Activated T-helper 2 cell treated with anti-CD3 and anti-CD28 coated beads, Interferon-gamma antibody, Interleukin-2, Interleukin-4, amounts not matched to agents 10 μg/mL and 5 μg/mL and 100 μg/mL, durations not matched to agents 14 hours and 24 hours and 36 hours (primary cell): ENCODE measurements at places on chromosomes 13 and 19.

DNA sequence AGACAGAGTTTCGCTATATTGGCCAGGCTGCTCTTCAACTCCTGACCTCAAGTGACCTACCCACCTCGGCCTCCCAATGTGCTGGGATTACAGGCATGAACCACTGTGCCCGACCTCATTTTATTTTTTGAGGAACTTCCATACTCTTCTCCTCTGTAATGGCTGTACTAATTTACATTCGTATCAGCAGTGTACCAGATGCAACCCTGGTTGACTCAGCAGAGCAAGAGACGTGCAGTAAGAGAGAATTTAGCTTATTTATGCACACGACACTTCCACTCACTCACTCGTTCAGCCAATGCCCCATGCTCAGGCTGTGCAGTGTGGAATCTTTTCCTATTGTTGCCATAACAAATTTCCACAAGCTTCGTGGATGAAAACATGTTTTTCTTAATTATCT lies 6.9 kb downstream of the KIR3DL3 start:
- no peaks in the 10 kb centered on the region for H3K36me3 ChIP-seq
- no peak for DNase-seq
- no peaks in the 10 kb centered on the region for H3K4me1 ChIP-seq
- H3K27ac ChIP-seq, result no peak overlapping the region

GRCh38 chr13:53126841-53127245 lies 98.2 kb downstream of the OLFM4 start:
- no peak for DNase-seq
- no peaks in the 10 kb centered on the region for H3K27me3 ChIP-seq
- no peak overlapping the region for H3K4me3 ChIP-seq

GRCh38 chr13:99979453-99980200 lies 2.0 kb upstream of the ZIC2 start:
- no peak for DNase-seq
- H3K27me3 ChIP-seq, result peaks cover 70% of the 10 kb centered on the region
- H3K27ac ChIP-seq, result no peak overlapping the region
- no peak overlapping the region for H3K4me3 ChIP-seq
- H3K36me3 ChIP-seq, result no peaks in the 10 kb centered on the region

DNA sequence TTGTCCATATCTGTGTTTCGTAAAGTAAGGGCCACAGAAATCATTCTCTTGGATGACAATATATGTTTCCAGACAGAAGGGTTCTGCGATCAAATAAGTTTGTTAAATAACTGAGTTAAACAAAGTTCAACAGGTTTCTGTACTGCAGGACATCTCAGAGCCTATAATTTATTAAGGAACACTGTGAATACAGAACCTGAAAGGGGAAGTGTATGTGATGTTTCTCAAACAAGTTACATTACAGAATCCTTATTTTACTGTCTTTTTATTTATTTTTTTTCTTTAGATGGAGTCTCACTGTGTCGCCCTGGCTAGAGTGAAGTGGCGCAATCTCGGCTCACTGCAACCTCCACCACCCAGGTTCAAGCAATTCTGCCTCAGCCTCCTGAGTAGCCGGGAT lies 55.4 kb upstream of the GTF2F2 start:
- no peaks in the 10 kb centered on the region for H3K4me1 ChIP-seq
- H3K27ac ChIP-seq, result no peak overlapping the region
- H3K27me3 ChIP-seq, result peaks cover 33% of the 10 kb centered on the region
- no peak overlapping the region for H3K4me3 ChIP-seq

DNA sequence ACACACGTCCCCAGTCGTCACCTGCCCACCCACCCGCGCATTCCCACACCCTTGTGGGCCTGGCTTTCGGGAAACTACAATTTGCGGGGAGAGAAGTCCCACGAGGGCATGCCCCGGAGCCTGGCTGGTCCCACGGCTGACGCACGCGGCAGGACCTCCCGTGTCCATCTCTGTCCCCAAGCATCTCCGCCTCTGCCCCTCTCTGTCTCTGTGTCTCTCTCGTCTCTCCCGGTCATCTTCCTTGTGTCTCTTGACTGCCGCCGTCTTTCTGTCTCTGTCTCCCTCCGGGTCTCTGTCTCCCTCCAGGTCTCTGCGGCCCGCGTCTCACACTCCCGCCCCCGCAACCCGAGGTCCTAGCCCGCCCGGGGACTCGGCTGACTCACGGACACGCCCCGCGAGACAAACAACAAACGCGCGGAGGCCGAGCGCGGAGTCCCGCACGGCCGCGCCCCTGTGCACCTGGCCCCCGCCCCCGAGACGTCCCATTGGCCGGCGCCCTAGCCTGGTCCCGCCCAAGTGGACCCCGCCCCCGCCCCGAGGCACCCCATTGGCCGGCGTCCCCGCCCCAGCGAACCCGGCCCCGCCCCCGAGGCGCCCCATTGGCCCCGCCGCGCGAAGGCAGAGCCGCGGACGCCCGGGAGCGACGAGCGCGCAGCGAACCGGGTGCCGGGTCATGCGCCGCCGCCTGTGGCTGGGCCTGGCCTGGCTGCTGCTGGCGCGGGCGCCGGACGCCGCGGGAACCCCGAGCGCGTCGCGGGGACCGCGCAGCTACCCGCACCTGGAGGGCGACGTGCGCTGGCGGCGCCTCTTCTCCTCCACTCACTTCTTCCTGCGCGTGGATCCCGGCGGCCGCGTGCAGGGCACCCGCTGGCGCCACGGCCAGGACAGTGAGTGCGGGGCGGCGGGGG lies at the start of gene FGF22:
Gene FGF22, plus strand, starts transcription at position 627 of the 908 bp plus-strand sequence. Its CDS starts 47 bp downstream, at position 674.
- H3K36me3 ChIP-seq, result no peaks in the 10 kb centered on the region
- H3K27me3 ChIP-seq, result no peaks in the 10 kb centered on the region
- H3K4me3 ChIP-seq, result peak within 1 kb of the TSS; percentile 74
- H3K27ac ChIP-seq, result no peak within 1 kb of the TSS
